ENCODE measurements at places on chromosomes 7 and 10.
A peak's percentile ranks its signal among the peaks of the same experiment; 100 is the strongest.

GRCh38 chr7:81488210-81488609 lies 281.6 kb downstream of the HGF start:
- DNase-seq: no peak

GRCh38 chr7:117916309-117916708 lies 43.1 kb upstream of the CTTNBP2 start:
- DNase-seq: no peak

GRCh38 chr10:44961230-44961571 lies 1.6 kb downstream of the RASSF4 start:
- no peak for DNase-seq

- DNase-seq: no peak
These were observed 3.0 kb downstream of the ADCK2 start for GRCh38 chr7:140675726-140676125.

- no peak for DNase-seq
These were observed 125.3 kb downstream of the REEP3 start for GRCh38 chr10:63646491-63646890.

- DNase-seq: peak; percentile 27
These were observed 143.1 kb downstream of the CHN2 start for GRCh38 chr7:29337546-29338116.

GRCh38 chr10:35890676-35891495 lies 248.8 kb upstream of the FZD8 start:
- DNase-seq: no peak

DNA sequence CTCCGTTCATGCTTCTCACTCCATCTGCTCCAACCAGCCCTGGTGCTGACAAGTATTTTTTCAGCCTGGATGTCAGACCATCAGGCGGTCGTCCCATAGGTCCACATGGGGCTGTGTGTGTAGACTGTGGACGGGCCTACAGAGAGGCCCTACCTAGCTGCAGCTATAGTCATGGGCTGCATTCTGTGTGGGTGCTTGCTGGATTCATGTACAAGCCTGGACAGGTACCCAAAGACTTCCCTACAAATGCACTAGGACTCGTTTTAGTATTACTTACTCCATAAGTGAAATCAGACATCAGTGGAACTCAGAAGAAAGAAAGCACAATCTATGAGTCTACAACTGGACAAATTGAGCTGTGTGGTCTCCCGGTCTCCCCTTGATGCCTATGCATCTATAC lies 146.8 kb downstream of the PKD1L1 start:
- DNase-seq: no peak

DNA sequence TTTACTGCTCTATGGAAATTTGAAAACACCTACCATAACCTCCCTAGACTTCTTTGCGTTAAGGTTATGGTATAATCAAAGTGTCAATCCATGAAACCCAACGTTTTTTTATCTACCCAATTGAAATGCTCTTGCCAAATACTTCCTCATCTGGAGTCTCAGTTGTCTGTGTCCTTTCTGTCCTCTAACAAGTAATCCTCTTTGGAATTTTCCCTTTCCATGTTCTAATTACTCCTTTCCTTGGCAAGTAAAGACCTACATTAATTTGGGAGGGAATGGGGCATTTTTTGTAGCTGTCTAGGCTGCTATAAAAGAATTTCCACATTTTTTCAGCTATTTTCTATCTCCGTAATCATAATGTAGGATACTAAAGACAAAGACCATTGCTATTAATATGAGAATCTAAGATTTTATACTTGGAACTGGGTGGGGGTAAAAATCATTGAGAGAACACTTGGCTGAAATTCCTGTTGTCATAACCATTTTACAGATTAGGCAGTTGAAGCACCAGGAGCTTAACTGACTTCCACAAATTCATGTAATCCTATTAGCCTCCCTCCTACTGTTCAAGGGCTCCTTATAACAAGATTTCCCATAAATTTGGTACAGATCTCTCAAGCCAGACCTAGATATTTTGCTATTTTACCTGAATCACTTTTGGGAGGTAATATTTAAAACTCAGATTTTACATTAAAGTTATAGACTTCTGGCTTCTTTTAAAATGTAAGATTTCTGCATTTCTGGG lies 1307.6 kb downstream of the XPNPEP1 start:
- DNase-seq: no peak

DNA sequence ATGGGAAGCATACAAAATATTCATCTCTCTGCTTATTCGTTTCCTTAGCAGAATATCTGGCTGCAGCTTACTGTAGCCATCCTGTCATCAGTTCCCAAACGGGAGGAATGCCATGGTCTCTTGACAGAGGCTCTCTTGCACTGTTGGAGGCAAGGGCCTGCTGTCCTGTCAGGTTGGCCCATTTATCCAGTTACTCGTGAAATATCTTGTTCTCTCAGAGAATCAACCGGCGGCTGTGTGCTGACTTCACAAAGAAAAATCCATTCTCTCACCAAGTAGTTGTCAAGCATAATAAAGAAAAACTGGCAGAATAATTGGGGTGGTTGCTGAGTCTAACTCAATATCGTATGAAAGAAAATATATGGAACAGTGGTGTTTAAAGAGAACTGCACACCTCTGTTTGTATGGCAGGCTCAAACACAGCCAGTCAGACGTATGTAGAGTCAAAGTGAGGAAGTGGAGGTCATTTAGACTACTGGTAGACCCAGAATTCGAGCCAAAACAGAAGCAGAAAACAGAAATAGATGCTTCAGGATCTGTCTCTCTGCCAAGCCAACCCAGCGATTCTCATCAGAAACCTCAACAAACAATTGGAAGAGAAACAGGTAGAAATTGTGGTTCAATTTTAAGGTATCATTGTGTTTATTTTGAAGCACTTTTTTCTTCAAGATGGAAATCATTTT lies 349.2 kb upstream of the PRKCQ start:
- DNase-seq: no peak

DNA sequence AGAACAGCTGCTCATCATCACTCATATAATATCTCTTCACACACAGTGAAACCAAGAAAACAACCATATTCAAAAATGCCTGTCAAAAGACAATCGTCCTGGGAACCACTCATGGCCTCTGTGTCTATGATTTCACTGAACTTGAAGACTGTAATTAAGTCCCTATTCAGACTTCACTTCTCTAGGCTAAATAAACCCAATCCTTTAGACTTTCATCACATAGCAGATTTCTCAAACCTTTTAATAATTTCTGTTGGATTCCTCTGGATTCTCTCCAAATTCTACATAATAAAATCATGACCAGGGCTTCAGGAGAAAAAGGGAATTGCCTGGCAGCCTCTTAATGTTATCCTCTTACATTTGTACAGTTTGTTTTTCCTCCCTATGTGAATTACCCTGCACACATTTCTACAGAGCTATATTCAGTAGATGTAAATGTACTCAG lies 201.1 kb downstream of the LRRN3 start:
- DNase-seq: no peak

GRCh38 chr10:20117471-20117870 lies 301.2 kb downstream of the PLXDC2 start:
- DNase-seq: no peak

- no peak for DNase-seq
These were observed 157.3 kb downstream of the LRRC4 start for GRCh38 chr7:127873715-127874636.

DNA sequence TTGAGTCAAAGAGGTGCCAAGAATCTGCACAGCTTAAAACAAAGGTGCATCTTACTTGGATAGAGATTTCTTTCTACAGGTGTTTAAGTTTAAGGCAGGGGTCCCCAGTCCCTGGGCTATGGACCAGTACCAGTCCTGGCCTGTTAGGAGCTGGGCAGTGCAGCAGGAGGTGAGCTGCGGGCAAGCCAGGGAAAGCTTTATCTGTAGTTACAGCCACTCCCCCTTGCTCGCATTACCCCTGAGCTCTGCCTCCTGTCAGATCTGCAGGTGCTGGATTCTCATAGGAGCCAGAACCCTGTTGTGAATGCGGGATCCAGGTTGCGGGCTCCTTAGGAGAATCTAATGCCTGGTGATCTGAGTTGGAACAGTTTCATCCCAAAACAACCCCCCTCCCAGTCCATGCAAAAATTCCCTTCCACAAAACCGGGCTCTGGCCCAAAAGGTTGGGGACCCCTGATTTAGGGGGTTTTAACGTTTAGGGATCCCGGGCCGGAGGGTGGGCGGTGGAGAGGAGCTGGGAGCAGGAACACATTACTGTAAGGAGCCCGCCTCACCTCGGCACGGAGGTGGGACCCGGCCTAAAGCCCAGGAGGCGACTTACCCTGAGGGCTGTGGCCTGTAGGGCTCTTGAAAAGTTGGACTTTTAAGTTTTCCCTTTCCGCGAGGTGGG lies 60.2 kb downstream of the ZNF467 start:
- no peak for DNase-seq

- DNase-seq: no peak
These were observed 34.0 kb downstream of the LUC7L2 start for GRCh38 chr7:139393621-139394211.

- no peak for DNase-seq
These were observed 1127.2 kb upstream of the LRRN3 start for GRCh38 chr7:109963741-109964140.

GRCh38 chr7:98317366-98318040 lies 36.0 kb downstream of the BRI3 start:
- DNase-seq: no peak

DNA sequence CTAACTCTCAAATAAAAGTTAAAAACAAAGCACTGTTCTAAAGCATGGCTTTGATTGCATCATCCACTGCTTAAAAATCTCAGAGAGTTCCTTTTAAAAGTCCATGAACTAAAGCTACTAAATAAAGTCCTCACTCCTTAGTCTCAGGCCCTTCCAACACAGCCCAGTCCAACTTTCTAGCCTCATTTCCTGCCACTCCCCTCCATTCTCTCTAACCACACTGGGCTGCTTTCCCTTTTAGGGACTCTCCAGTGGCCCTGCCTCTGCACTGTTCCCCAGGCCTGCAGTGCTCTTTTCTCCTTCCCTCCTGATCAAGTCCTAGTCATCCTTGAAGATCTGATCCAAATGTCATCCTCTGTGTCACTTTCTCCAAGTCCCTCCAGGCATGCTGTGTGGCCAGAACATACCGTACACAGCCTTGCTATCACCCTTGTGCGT lies 56.9 kb upstream of the PPP1R3C start:
- no peak for DNase-seq

DNA sequence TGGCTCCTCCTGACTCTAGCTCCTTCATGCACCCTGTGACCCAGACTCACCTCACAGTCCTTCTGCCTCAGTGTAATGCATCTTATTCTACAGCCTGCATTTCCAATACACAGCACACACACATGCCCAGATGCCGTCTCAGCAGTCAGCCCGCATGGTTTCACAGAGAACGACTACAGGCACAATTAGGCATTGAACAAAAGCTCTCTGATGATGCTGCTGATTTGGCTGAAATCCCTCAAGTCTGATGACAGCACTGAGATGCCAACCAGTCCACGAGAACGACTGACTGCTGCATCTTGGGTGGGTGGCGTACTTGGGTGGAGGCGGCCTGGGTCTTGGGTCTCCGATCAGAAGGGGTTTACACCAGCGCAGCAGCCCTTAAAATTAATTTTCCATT lies 200.4 kb downstream of the TAX1BP1 start:
- DNase-seq: no peak

- DNase-seq: no peak
These were observed 13.7 kb downstream of the NRAP start for GRCh38 chr10:113650172-113650571.

DNA sequence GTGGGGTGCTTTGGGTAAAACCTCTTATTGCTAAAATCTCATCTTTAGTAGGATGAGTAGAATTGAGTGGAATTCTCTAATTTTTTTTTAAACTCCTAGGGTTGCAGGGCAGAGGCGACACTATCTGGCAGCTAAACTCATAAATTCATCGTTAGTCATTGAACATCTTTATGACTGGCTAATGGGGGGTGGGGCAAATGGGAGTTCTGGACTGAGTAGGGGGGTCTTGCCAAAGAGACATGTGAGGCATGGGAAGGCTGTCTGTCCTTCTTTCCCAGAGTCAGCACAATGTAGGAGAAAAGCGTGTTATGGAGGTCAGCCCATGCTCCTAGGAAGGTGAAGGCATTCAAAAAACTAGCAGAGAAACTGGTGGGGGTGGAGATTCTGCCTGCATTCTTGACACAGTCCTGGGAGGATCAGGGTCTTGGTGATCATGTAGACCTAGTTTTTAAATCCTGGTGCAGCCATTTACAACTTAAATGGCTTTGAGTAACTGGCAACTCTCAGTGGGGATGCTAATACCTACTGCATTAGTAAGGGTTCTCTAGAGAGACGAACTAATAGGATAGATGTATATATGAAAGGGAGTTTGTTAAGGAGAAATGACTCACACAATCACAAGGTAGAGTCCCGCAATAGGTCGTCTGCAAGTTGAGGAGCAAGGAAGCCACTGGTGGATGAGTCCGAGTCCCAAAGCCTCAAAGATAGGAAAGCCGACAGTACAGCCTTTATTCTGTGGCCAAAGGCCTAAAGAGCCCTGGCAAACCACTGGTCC lies 47.7 kb downstream of the EMX2 start:
- no peak for DNase-seq

- no peak for DNase-seq
These were observed 356.9 kb downstream of the ARL4A start for GRCh38 chr7:13044309-13044708.

- DNase-seq: no peak
These were observed 12.9 kb downstream of the ZYX start for GRCh38 chr7:143394068-143394467.

DNA sequence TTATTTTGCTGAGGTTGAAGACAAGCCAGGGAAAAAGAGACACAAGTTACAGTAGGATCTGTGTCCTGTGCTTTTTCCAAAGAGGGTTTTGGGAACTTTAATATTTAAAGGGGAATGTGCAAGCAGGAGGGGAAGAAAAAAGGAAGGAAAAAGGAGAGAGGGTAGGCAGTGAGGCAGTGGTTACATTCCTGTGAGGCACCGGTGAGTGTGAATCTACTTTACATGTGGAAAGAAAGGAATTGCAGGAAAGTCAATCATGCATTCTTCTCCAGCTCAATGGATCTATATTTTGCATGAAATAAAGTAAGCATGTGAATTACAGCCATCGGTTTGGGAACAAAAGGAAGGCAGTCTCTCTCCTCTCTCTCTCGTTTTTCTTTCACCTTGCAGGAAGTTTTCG lies 12.6 kb upstream of the DYNC2I1 start:
- DNase-seq: no peak

DNA sequence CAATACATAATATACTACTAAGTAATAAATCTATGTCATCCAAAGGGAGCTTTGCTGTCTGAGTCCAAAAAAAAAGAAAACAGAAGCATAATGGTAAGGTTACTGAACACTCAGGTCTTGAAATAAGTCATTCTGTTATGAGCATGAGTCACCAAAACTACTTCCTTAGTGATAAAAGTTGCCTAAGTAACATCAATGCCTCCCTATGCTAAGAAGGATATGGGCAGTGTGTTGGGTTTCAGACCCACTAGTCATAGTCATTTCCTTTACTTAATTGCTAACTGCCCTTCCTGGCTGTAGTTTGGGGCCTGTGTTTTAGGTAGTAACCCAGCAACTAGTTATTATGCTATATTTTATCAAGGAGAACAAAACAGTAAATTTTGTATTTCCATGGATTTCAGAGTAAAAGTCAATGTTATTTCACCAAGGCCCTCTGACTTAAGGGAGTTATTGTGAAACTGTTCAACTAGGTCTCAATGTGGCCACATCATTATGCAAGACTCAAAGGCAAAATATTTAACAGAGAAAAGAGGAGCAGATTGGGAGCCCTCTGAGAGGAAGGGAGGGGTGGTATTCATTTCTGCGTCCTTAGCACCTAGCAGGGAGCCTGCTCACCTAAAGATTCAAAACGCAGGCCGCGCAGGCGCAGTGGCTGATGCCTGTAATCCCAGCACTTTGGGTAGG lies 11.7 kb upstream of the VIM start:
- DNase-seq: no peak

- peak; percentile 38 for DNase-seq
These were observed 11.0 kb downstream of the MPP7 start for GRCh38 chr10:28291881-28292297.

GRCh38 chr10:79106256-79107050 lies 37.7 kb downstream of the ZMIZ1 start:
- DNase-seq: no peak

GRCh38 chr10:90785782-90786181 lies 72.1 kb downstream of the HTR7 start:
- DNase-seq: no peak
